ENCODE measurements at places on chromosomes 1 and 21.

DNA sequence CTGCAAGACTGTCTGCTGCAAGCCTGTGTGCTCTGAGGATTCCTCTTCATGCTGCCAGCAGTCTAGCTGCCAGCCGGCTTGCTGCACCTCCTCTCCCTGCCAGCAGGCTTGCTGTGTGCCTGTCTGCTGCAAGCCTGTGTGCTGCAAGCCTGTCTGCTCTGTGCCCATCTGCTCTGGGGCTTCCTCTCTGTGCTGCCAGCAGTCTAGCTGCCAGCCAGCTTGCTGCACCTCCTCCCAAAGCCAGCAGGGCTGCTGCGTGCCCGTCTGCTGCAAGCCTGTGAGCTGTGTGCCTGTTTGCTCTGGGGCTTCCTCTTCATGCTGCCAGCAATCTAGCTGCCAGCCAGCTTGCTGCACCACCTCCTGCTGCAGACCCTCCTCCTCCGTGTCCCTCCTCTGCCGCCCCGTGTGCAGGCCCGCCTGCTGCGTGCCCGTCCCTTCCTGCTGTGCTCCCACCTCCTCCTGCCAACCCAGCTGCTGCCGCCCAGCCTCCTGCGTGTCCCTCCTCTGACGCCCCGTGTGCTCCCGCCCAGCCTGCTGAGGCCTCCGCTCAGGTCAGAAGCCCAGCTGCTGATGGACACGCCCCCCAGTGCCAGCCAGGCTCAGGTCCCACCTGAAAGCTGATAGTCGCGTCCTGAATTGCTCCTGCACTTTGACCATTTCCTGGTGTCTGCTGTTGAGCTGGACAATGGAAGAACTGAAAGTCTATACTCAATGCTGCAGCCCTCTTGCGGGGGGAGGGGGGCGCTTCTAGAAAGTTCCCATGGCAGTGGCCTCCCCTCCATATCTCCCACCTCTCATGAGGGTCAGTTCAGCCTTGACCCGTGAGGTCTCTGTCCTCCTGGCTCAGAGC lies 1.2 kb downstream of the KRTAP10-4 start:
- DNase-seq: no peak

DNA sequence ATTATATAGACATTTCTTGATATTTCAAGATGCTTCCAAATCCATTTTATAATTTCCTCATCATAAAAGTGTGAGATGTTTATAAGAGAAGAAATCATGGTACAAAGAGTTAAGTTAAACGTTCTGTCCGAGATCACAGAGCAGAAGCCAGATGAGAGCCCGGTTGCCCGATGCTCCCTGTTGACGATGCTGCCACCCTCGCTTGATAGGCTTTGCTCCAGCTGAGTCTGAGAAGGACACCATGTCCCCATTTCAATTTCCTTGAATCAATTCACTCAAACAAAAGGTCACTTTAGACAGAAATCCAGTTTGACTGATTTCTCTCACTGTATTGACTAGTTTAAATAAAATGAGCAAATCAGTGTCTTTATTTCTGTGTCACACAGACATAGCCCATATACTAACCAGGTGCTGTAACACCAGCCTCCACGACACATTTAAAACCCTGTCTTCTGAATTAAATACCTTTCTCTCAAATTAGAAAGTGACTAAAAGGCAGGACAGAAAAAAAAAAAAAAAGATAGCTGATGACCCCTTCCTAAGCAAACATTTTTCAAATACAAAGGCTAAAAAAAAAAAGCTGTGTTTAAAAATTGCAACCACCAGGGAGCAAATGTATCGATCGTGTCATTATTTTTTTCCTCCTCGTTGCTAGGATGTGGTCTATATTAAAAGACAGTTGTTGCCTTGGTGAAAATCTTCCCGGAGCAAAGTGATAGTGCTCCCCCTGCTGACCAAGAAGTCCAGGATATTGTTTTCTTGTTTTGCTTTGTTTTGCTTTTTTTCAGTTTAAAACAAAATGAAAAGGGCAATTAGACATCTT lies 35.2 kb downstream of the DNASE2B start:
- DNase-seq: no peak

- DNase-seq: no peak
Measured at GRCh38 chr1:154577346-154578057, 9.9 kb downstream of the CHRNB2 start.

DNA sequence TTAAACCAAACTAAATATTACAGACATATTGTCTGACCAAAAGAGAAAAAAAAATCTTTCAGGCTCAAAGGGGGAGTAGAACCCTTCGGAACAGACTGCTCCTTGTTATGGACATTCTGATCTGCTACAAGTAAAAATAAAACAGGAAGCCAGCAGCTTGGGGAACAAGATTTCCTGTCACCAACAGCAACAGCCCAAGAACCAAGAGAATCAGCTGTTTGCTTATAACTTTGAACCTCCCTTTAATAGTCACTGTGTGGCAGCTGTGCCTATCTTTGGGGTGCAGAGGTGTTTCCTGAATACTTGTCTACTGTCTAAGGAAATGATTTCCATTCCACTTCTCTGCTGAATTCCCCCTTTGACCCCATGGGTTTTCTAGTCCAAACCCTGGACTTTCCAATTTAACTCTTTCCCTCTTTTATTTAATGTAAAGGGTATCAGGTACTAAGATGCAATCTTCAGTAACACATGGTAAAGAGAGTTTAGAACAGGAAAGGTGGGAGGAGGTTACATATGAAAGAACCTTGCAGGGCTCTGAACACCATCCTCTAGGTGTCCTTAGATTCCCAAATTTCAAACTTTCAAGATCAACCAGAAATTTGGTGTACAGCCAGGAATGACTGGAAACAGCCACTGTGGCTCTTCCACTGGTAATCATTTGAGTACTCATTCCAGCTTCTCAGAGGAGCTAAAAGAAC lies 38.6 kb downstream of the GPR3 start:
- DNase-seq: no peak

GRCh38 chr1:119714583-119714982 lies 2.8 kb downstream of the PHGDH start:
- DNase-seq: no peak

- no peak for DNase-seq
Measured at GRCh38 chr1:52057255-52057654, 1.2 kb downstream of the BTF3L4 start.

DNA sequence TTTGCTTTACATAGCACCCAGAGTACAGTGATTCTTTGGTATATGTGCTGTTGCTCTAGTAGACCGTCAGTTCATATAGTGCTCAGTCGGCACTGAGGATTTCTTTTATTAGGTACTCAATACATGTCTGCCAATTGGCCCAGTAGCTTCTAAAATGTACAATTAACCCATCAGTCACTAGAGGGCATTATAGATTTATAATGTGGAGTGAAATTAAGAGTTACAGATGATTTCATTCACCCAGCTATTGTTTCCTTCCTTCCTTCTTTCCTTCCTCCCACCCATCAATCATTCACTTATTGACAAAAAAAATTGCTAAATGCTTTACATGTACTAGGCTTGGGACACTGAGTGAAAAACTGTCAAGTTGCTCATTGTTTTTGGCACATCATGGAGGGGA lies 263.6 kb upstream of the USP24 start:
- peak; percentile 1 for DNase-seq

DNA sequence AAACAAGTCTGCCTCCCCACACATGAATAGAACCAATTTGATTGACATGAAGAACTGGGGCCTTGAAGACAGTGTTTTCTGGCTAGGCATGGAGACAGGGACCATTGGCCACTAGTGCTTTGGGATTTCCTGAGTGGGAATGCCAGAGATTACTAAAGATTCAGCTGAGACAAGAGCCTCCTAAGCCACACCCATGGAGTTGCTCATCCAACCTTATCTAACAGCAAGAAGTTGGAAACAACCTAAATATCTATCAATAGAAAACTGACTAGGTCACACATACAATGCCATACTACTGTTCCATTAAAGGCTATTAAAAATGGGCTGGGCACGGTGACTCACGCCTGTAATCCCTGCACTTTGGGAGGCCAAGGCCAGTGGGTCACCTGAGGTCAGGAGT lies 184.1 kb downstream of the ZBTB18 start:
- DNase-seq: no peak

DNA sequence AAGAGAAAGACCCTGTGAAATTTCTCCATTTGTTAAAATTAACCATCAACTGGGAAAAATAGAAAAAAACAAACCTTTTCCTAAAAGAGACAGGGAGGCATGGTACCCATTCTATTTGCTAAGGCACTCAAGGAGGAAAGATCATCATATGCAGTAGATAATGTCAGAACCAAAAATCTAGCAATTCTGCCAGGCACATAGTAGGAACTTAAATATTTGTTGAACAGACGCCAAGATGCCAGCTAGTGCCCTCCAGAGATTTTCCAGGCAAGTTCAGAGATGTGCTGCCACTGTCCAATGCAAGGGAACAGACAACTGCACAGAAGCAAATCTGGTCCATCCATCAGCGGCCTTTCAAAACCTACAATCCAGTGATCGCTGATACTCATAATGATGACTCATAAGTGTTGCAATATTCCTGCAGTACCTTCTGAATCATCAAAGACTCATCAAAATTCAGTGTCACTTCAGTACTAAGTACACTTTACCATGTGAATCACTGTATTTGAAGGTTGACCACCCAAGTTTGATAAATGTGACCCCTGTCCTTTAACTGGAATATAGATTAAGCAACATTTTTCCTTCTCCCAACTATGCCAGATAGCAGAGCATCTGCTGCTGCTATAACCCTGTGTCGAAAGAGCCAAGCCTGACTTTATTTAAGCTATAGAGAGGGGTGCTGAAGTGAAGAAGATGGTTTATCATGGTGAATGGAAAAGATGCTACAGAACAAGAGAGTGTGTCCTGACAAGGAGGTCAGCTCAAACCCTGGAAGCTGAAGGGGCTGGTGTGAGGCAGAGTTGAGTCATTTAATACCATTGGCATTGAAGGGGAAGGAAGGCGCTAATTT lies 99.1 kb downstream of the MT1HL1 start:
- no peak for DNase-seq

GRCh38 chr1:11600836-11601235 lies 53.4 kb downstream of the FBXO2 start:
- no peak for DNase-seq

DNA sequence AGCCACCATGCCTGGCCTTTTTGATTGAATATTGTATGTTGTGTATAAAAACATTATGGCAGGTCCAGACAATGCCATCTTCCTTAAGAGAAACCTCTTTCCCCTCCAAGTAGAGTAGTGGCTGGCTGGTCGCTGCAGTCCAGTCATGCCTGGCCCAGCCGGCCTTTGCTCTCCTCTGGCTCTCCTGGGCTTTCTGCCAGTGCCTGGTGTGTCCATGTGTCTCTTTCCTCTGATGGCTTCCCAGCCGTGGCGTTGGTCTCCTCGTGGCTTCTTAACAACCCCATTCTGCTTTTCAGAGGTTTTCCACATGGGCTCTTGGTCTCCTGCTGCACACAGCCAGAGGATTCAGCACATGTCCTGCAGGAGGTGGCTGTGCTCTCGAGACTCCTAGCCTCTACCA lies 58.7 kb downstream of the DIP2A start:
- no peak for DNase-seq

DNA sequence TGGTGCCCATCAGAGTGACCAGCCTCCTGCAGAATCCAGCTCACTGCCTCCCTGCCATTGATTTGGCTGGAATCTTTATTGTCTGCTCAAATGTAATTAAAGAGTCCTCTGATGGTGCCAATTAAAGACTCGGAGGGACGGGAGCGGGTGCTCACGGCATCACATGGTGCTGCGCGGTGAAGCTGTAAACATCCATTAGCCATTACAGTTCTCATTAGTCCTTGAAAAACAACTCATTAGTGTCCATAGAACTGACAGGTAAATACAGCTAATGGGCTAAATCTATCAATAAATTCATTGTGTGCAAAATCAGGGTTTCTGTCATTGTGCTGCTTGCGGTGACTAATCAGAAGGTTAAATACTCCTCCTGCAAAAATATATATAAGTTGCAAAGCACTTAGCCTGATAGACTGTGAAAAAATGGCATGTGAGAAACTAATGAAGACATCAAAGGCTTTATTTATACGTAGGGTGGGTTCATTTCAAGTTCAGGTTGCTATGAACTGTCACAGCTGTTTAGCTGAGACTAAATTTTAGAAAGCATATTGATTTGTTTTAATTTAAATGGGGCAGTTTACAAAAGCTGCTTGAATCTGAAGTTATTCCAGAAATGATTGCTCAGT lies 289.8 kb upstream of the POU3F1 start:
- no peak for DNase-seq

GRCh38 chr1:18769140-18769539 lies 90.3 kb downstream of the TAS1R2 start:
- no peak for DNase-seq

DNA sequence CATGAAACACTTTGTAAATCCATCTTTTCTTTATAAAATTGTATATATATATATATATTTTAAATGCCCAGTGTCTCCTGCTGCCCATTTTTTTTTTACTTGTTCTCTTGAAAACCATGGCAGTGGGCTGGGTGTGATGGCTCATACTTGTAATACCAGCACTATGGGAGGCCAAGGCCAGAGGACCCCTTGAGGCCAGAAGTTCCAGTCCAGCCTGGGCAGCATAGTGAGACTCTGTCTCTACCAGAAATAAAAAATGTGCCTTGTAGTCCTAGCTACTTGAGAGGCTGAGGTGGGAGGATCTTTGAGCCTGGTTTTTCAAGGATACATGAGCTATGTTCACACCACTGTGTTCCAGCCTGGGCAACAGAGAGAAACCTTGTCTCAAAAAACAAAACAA lies 62.2 kb downstream of the HS2ST1 start:
- no peak for DNase-seq

DNA sequence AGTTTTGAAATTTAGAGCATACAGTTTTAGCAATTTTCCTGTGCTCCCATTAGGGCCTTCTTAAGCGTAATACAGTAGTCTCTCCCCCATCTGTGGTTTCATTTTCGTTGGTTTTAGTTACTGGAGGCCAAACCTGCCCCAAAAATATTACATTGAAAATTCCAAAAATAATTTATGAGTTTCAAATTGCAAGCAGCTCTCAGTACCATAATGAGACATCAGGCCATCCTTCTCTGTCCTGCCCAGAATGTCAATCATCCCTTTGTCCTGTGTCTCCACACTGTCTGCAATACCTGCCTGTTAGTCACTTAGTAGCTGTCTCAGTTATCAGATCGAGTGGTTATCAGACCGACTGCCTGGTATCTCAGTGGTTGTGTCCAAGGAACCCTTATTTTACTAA lies 45.4 kb downstream of the ADSS2 start:
- no peak for DNase-seq

DNA sequence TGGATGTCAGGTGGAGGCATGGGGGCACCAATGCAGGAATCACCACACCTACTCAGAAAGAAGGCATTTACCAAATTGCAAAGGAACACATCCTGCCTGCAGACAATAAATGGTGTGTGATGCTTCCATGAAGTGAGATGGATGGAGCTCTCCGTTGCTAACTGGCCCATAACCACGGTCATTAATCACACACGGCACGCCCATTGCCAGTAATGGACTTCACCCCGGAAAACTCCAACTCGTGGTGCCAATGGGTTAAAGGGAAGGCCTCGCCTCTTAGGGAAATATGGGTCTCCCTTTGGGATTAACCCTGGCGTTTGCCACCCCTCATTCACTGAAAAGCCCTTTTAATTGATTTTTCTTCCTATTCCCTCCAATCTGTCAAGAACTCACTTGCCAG lies 443.1 kb upstream of the DAB1 start:
- DNase-seq: no peak

DNA sequence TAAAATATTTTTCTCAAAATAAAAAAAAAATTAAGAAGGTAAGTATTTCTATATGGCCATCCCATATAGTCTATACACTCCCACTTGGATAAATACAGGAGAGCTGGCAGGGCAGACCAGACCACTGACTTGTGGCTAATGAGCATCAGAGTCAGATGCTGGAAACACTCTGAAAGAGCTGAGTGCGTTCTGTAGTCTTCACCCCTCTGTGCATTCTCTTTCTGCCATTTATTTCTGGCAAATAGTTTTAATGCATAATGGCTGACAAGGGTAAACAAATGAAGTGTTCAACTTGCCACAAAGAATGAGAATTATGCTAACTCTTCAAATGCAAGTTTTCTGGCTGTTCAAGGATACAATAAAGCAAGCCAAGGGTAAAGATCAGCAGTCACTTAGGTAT lies 191.7 kb downstream of the TTLL7 start:
- no peak for DNase-seq

All from NCI-H1048 (cell line).